Activated naive CD4-positive, alpha-beta T cell treated with anti-CD3 and anti-CD28 coated beads, Interleukin-2, amount 50 U/mL, for 16 hours (primary cell): ENCODE measurements at places on chromosomes 1 and 21.

GRCh38 chr1:86798608-86799291 lies 94.4 kb downstream of the SH3GLB1 start:
- no peak for DNase-seq

- DNase-seq, result no peak
Observed at GRCh38 chr1:58568911-58569310, 8.1 kb downstream of the TACSTD2 start.

GRCh38 chr1:239301251-239301650 lies 85.1 kb upstream of the CHRM3 start:
- no peak for DNase-seq

DNA sequence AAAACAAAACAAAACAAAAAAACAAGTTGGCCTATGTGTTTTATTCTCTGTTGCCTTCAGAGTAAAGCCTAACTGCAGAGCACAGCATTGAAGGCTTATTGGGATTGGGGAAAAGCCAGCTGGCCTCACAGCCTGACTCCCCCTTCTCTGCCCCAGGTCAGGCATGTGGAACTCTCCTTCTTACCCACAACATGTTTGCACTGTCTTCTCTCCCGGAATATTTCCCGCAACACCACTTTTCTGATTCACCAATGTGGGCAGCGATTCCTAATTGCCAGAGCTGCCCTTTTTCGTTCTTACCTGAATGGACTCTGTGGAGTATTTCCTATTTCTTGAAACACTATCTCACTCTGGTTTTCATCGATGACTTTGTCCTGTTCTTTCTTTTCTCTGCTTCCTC lies 2.8 kb upstream of the TARBP1 start:
- no peak for DNase-seq

DNA sequence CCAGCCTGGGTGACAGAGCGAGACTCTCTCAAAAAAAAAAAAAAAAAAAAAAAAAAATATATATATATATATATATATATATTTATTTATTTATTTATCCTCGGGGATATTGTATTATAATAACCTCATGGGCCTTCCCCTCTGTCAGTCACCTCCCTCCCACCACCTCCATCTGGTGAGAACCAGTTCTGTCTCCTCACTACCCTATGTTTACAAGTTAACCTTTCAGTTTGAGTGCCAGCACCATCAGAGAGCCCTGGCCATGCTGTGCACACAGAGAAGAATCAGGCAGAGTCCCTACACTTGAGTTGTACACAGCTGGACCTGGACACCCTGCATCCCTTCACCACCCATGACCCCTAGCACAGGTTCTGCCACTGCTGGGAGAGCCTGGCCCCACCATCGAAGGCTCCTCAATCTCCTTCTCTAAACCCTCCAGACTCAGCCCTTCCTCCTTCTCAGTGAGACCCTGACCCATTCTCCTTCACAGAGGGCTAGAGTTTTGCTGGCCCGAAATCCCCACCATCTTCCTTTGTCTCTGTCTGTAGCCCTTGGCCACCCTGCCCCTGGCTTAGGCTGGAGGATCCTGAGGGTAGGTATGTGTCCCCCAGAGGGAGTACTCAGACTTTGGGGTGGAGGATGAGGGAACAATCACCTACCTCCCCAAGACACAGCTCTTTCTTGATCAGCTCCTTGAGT lies 1.2 kb downstream of the S100A5 start:
- no peak for DNase-seq

GRCh38 chr1:41695118-41695745 lies 210.7 kb upstream of the EDN2 start:
- DNase-seq, result no peak

DNA sequence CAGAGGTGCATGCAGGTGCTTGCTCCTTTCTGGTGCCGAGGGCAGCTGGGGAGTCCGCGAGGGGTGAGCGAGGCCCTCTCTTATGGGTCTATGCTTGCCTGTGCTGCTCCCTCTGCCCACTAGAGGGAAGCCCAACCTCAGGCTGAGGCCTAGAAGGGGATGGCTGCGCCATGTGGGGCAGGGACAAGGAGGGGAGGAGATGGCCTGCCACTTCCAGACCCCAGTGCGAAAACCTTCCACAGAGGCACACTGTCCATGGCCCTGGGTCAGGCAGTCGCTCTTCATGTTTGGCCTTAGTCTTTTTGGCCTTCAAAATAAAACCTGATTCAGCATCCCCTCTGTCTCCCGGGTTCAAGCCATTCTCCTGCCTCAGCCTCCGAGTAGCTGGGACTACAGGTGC lies 14.0 kb downstream of the RHBG start:
- peak; percentile 65 for DNase-seq

GRCh38 chr21:15104470-15104869 lies 39.7 kb upstream of the NRIP1 start:
- no peak for DNase-seq
